Spinal cord (tissue), 10 donors: ENCODE measurements at places on chromosomes 11 and 22. TPM values are rescaled to one million over a fixed set of nuclear protein-coding genes. Genes with fewer than 3 reads are reported as not detected.

The TP53I11 gene
- 147 TPM for total RNA-seq

GRCh38 chr22:44723801-44724200 is 21.8 kb downstream of the PRR5 start:
- no peak for DNase-seq

- DNase-seq: no peak
Observed at GRCh38 chr11:63532799-63533475, 3.7 kb upstream of the PLAAT4 start.

The VWCE gene
- total RNA-seq: 1.5 TPM

- DNase-seq: no peak
Observed at GRCh38 chr11:116896211-116896610, 58.8 kb upstream of the APOA1 start.

DNA sequence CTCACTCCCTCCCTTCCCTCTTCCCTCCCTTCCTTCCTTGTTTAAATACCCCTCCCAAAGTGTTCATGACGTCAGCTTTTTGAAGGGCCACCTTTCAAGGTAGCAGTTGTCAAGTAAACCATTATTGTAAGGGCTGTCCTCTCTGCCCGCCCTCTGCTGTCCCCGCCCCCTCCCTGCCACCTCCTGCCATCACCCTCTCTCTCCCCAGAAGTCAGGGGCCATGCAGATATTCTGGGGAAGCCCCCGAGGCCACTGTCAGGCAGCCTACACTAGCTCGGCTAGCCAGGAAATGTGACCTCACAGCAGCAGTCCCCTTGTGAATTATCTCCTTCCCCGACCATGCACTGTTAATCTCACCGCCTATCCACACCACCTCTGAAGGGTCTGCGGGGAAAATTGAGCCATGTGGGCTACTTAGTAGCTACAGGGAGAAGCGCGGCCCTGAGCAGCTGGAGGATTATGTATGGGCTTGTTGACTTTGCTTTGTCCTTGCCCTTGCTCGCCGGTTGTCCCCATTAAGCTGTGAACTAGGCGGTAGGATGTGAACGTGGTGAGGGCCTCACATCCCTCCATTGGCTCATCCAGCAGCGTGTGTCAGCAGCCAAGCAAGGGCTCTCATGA is 42.1 kb upstream of the ATXN10 start:
- no peak for DNase-seq

GRCh38 chr11:85647078-85647477 is 689 bp upstream of the TMEM126A start:
- DNase-seq: no peak

The KCNJ5 gene
- total RNA-seq: 1.6 TPM

DNA sequence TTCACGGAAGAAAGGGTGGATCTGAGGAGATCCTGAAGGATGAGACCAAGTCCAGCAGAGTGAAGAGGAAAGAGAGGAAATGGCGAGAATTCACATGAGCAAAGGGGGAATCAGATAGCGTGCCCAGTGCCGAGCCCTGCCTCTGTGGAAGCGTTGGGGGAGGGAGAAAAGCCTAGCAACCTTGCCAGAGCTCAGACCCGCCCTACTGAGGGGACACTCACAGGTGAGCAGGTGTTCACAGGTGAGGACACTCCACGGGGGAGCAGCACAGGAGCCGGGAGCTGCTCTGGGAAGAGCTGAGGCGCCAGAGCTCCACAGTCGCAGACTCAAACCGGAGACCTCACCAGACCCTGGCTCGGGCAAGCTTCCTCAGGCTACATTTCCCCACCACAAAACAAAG is 56.2 kb downstream of the MICAL3 start:
- DNase-seq: no peak

DNA sequence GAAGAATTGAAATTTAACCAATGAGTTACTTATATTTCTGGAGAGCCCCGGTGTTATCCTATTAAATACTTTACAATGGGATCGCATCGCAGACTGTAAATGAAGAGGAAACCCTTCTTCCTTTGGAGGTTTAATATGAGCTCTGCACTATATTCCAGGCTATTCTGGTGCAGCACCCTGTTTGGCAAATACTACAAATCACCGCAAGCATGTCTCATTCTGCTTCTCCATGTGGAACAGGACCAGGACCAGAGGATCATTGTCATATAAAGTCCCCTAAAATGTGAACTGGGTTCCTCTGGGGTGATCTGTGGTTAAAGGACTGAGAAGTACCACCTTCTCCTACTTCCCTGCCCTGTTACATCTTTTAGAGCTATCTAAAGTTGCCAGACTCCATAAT is 703.7 kb downstream of the DLG2 start:
- no peak for DNase-seq
